ENCODE measurements at places on chromosomes 6 and 20. TPM values are rescaled to one million over a fixed set of nuclear protein-coding genes. Genes with fewer than 3 reads are reported as not detected.
A peak's percentile ranks its signal among the peaks of the same experiment; 100 is the strongest.

KIF13A gene
- polyA plus RNA-seq = 28.0 TPM

VSX1 gene
- polyA plus RNA-seq = 0.04 TPM

XKR7 gene
- polyA plus RNA-seq = 0.21 TPM

- DNase-seq = peak; percentile 30
Measured at GRCh38 chr6:142361779-142362750, 60.3 kb downstream of the ADGRG6 start.

DNA sequence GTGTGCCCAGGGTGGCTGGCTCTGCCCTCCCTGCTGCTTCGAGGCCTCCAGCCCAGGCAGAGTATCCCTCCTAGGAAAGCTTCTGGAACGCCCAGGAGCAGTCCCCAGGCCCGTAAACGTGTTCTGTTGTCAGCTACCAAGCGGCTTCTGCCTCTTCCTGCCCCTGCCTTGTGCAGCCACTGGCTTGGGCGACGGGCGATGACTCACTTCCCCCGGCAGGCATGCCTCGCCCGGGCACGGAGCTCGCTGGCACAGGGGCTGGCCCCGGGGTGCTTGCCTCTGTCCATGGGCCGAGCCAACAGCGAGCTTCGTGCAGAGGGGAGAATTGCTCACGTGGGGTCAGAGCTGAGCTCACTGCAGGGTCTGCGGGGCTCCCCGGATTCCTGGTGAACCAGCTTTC, 86.7 kb upstream of the THBS2 start:
- no peak for DNase-seq

GRCh38 chr20:59032713-59033059, 551 bp upstream of the ATP5F1E start:
- no peak for DNase-seq

DNA sequence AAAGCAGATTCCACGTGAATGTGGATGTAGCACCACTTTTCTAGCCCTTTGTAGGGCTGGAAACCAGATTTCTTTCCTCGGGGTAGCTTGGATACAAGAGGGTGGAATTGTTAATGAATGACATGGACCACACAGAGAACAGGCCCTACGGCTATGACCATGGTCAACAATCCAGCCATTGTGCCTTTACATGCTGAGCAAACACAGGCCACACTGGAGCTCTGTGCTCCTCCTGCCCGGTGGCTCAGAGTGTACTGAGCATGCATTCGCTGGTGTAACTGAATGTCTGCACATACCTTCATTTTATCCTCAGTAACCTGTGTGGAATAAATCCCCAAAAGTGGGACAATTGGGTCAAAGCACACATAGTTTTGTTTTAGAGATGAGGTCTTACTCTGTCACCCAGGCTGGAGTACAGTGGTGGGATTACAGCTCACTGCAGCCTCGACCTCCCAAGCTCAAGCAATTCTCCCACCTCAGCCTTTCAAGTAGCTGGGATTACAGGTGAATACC, 32.8 kb downstream of the LRP11 start:
- DNase-seq = no peak

DNA sequence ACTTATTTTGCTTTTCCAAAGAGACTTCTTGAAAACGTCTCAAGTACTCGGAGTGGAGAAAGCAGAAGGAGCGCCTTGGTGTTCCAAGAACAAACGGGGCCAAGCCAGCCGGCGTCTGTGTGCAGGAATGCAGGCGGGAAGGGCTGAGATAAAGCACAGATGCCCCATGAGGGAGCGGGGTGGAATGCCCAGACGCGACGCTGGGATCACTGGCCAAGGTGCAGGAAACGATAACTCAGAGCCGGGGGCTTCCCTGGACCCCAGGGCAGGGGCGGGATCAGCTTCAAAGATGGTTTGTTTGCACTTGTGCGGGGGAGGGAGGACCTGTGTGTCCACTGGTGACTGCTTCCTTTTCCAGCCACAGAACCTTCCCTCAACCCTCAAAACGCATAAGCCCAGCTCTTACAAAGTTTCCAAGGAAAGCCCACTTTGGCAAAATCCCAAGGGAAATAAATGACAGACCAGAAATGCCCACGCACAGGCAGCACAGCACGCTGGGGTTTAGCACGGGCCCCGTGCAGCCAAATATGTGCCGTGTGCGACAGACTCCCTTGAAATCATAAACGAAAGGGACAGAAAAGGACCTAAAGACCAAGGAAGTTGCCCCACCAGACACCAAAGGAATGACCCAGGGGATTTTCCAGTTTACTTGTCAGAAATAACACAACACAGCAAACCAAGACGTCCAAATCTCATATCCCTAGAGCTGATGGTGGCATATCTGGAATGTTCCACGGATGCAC, 113.9 kb downstream of the NFATC2 start:
- DNase-seq = peak; percentile 66

DNA sequence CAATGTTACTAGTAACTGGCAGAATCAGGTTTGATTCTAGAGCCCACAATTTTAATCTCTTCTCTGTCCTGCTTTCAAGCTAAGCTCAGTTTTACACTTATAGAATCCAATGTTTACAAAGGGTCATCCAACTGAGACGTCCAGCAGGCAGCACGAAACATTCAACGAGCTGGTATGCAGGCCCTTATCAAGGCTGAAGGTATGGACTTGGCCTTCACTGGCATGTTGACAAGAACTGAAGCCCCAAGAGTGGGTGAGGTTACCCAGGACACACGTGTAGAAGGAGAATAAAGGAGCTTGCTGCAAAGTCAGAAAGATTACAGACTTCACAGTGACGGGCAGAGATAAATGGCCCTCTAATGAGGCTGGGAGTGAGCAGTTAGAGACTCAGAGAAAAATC, 187.4 kb downstream of the KIF16B start:
- DNase-seq = no peak
